Breast epithelium (tissue), 4 donors: ENCODE measurements at places on chromosomes 4 and X. TPM values are rescaled to one million over a fixed set of nuclear protein-coding genes. Genes with fewer than 3 reads are reported as not detected.

DNA sequence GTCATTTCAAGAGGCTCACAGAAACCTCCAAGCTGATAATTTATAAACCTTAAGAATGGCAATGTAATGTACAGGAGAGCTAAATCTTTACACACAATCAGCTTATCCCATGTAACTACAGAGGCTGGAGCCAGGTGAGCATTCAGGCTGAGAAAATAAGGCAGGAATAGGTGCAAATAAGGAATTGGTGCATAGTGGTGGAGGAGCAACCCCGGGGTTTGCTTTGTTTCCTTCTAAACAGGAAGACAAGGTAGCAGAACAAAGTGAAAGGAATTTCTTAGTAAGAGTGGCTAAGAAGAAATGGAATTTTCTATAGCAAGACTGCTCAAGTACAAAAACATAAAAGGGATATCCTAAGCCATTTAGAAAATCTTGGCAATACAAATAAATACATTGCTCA is 82.4 kb downstream of the NR3C2 start:
- no peak for DNase-seq

GRCh38 chrX:136549226-136549625 is 17.2 kb downstream of the VGLL1 start:
- no peak for DNase-seq

The CXCR3 gene
- total RNA-seq, result not detected

DNA sequence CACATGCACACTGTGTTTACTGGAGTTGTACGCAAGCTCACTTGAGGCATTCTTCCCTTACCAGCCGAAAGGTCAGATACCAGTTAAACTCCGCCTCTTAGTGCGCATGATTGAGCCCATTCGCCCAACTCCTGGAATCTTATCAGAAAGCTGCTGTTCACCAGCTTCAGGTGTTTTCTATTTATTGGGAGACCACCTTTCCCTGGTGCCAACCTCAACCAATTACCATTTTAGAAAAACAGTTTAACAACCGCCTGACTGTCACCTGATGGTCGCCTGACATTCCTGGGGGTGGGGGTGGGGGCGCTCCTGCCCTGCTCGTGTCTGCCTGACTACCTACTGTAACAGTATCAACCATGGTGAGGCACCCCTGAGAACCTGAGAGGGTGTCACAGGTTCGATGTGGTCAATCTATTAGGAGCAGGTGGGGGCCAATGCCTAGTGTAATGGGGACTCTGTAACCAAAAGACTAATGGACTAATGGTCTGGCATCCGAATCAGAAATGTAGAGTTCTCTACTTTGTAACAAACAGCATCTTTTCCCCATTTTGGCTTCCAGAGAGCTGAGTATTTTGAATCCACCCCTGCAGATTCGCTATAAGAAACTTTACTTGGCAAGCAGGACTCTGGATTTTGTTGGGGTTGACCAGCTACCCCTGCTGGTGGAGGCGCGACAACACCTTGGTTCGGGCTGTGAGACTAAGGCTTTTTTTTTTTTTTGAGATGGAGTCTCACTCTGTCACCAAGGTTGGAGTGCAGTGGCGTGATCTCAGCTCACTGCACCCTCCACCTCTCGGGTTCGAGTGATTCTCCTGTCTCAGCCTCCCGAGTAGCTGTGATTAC is 58.2 kb upstream of the ZNF157 start:
- no peak for DNase-seq

GRCh38 chr4:51853027-51853682 is 10.2 kb downstream of the DCUN1D4 start:
- DNase-seq, result no peak

- DNase-seq, result no peak
These were observed 289.8 kb downstream of the PCDH7 start for GRCh38 chr4:31009926-31010325.

GRCh38 chr4:71132486-71132885 is 139.0 kb downstream of the DCK start:
- no peak for DNase-seq

GRCh38 chr4:145739845-145740244 is 59.9 kb downstream of the C4orf51 start:
- peak; percentile 80 for DNase-seq

- DNase-seq, result no peak
These were observed 3.4 kb downstream of the ARX start for GRCh38 chrX:25012433-25012735.

The UCP1 gene
- total RNA-seq, result 1.3 TPM

DNA sequence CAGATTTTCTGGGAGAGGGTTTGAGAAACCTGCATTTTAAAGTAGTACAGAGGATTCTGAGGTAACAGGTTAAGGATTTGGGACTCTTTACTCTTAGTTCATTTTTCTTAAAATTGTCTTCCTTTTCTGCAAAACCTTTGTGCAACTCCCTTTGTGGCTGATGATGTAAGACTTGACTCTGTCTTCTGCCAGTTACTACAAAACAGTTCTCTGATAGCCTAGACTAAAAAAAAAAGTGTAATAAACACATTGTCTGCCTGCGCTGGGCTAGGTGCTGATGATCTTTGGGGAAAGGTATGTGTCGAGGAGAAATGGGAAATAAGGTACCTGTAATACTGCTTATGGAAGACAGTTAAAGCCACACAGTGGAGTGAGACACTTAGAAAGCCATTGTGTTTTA is 28.7 kb downstream of the IL13RA1 start:
- no peak for DNase-seq

DNA sequence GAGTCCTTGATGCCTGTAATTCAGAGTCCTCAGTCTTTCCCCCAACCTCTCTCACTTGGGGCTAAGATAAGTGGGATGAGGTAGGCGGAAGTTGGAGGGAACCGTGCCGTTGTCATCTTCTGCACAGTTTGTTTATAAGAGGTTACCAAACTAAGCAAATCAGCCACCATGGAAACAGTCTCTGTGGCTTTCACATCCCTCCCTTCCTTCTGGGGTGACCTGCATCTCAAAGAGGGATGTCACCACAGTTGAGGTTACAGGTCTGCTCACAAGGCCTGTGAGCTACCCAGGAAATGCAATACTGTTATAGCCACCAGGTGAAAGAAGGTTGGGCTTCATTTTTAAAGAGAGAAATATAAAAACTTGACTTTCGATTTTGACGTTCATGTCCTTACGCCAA is 26.3 kb downstream of the RTL5 start:
- DNase-seq, result no peak

DNA sequence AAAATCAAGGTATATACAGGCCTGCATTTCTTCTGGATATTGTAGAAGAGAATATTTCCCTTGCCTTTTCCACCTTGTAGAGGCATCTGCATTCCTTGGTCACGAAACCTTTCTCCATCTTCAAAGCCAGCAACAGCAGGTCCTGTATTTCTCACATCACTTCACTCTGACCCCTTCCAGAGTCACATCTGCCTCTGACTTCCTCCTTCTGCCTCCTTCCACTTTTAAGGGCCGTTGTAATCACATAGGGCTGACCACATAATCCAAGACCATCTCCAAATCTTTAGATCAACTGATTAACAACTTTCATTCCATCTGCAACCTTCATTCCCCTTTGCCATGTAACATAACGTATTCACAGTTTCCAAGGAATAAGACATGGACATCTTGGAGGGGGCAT is 38.3 kb upstream of the NDP start:
- DNase-seq, result no peak

DNA sequence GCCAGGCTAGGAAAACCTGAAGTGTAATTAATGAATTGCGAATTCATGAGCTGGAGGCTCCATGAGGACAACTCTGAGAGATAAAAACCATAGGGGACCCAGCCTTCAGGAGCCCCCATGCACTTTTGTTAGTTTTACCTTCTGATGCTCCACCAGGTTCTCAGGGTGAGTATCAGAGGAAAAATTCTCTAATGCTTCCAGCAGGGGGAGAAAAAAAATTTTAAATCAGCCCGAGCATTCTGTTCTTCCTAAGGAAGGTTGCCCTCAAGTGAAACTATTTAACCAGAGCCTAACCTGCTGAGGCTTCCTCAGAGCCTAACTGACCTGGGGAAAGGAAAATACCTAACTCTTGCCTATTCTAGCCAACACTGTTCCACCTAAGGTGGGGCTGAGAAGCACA is 552.6 kb downstream of the PPARGC1A start:
- no peak for DNase-seq

- no peak for DNase-seq
These were observed 249.9 kb upstream of the GATB start for GRCh38 chr4:152010710-152011079.

DNA sequence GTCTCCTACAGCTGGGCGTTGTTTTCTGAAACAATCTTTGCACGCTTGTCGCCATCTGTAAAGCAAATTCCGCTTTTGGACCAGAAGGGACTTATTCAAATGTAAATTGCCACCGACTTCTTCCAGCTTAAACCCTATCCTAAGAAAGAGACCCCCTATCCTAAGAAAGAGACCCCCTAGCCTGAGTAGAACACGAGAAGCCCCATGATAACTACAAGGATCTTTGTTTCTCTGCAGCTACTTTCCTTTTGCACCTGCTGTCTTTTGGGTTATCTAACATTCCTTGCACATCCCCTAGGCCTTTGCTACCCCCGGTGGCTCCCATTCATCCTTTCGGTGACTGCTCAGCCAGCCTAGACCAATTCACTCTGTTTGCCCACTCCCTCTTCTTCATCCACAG is 536.0 kb upstream of the PRKX start:
- no peak for DNase-seq

- no peak for DNase-seq
These were observed 67.2 kb upstream of the CAMK2D start for GRCh38 chr4:113828702-113829101.

GRCh38 chr4:189507060-189507459 is 433.6 kb upstream of the FRG1 start:
- no peak for DNase-seq

DNA sequence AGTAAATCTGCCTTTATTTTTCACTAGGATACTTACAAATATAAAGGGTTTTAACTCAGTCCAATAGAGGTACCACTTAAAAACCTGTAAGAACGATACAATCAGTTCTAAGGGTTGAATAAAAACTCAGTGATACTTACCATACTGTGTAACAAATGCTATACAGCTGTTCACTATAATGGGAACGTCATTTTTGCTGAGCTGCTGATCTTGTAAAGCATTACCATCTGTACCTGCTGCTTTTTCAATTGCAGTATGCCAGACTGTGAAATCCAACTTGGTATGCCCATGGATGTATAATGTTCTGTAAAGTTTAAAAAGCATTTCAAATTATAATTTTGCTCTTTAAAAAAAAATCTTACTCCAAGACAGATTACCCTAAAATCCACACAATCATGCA is 111.2 kb downstream of the ARAP2 start:
- DNase-seq, result no peak

- no peak for DNase-seq
These were observed 41.9 kb upstream of the SPRY1 start for GRCh38 chr4:123354701-123355100.

DNA sequence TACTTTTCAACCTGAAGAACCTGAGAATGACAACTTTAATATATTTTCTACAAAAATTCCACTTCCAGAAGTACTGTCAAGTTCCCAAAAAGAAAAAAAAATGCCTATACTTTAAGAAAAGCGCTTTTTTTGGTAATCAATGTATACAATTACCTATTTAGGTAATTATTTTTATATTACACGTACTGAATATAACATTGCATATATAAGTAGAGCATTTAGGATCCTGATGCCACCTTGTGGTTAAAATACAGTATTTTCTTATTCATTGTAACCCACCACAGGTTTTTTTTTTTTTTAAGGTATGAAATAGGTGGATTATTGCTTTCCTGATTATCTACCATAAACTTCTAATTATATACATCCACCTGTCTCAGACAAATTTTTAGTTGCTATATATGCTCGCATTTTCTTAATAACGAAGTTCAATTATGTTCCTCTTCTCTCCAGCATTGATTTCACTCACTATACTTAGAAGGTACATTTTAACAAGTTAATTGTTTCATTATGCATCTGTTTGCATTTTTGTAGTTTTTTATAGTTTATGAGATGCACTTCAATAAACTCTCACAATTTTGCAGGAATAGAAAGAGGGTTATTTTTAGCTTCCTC is 5.2 kb downstream of the MAP9 start:
- no peak for DNase-seq

The GAGE13 gene
- total RNA-seq, result not detected

GRCh38 chr4:99863804-99864203 is 30.4 kb downstream of the LAMTOR3 start:
- no peak for DNase-seq

The XKRX gene
- total RNA-seq, result 0.59 TPM

The KLKB1 gene
- 1.2 TPM for total RNA-seq

DNA sequence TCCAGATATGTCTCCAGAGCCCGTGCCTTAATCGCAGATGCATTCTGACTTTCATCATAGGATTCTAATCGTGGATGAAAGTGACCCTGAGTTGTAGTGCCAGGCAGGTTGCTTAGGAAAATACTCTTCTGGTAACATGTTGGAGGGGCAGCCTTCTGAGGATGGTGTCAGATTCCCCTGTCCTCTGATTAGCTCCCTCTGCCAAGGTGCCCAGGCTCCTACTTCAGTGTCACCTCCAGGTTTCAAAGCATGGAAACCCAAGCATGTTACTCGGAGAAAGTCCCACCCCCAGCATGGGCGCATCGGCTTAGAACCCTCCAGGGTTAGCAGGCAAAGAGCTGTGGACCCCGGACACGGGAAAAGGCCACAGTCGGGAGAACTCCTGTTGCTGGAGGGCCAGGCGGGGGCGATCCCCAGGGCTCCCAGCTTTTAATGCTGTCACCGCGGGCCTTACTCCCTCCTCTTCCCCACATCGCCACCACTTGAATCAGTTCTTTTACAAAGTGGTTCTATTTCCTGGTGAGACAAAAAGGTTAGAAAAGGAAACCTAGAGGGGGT is 44.5 kb downstream of the TRIM2 start:
- DNase-seq, result no peak

DNA sequence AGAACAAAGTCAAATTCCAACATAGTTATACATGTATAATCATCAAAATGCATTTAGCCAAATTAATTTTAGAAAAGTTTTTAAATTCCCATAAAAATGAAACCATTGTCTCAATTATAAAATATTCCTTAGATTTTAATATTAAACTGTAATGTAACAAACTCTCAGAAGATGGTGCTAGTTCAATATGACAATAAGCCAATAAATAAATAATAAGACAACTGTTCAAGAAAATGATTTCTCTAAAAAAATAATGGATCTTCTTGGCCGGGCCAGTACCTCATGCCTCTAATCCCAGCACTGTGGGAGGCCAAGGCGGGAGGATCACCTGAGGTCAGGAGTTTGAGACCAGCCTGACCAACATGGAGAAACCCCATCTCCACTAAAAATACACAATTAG is 80.3 kb downstream of the RAB28 start:
- DNase-seq, result no peak

The AMBN gene
- not detected for total RNA-seq

The LPAR4 gene
- total RNA-seq, result 0.98 TPM

DNA sequence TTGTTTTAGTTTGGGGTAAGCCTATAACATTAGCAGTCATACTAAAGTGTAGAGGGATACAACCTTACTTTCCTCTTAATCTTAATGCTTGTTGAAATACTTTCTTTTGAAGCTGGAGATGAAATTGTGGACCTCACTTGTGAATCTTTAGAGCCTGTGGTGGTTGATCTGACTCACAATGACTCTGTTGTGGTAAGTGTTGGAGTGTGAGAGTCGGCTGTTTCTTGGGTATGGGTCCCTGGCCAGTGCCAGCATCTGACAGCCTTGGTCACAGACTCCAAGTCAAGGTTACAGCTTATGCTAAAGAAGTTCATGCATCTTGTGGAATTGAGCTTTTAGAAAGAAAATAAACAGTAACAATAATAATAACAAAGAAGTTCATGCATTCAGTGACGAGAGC is 31.6 kb downstream of the RNF4 start:
- DNase-seq, result no peak
